ENCODE measurements at places on chromosomes 1 and 21.

GRCh38 chr21:42578034-42578433 lies 64.4 kb downstream of the SLC37A1 start:
- DNase-seq = no peak

DNA sequence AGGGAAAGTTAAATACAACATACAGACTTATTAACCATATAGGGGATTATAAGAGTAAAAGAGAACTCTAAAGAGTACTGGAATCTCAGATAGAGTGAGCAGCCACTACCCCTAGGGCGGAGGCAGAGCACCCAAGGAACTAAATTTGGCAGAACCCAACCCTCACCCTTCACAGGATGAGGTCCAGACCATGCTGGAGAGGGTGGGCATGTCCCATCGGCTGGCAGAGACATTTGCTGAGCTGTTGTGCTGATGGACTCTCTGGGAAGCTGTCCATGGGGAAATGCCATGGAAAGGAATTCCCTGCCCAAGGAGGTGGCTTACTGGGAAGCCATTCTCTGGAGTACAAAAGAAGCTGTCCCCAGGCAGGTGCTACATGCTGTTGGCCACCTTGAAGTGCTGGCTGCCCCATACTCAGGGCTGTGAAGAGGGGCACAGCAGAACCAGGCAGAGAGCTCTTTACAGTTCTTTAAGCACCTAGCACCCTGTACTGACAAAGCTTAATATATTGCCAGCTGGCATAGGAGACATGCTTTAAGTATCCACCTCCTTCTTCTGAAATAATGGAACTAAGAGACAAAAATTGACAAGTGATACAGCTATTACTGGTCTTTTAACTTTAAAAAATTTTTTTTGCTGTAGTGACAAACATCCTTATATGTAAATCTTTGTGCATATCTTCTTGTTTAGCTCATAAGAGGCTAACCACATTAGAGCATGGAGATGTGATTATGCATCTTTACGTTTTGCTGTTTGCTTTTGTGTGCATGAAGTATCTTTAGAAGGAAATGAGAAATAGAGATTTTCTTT lies 29.6 kb downstream of the TSNAX start:
- no peak for DNase-seq

DNA sequence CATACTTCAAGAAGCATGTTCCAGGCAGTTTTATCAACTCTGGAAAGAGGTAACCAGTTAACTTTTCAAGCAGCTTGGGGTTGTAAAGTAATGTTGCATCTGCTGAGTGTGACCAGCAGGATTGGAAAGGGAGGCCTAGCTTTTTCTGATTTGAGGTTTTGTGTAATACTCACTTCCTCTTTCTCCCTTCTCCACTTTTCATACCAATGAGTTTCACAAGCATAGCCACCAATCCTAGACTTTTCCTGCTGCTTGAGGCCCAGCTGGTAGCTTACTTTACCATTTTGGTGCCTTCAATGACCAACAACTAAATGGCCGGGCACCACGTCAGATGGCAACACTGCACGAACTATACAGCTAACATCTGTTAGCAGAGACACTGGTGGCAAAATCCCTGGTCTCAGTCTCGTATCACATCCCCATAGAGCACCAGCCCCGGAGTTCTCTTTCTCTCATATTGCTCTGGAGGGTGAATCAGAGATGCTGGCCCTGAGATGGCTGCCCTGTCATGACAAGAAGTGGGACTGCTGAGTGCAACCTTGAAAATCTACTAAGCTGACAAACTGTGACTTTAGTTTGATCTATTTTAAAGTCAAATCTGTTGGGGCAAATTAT lies 14.8 kb upstream of the GPR88 start:
- DNase-seq = no peak

GRCh38 chr21:44397431-44398031 lies 44.1 kb downstream of the TRPM2 start:
- DNase-seq = no peak

GRCh38 chr1:164614316-164614715 lies 55.3 kb downstream of the PBX1 start:
- DNase-seq = no peak

GRCh38 chr1:225868631-225869330 lies 13.4 kb downstream of the TMEM63A start:
- DNase-seq = no peak

DNA sequence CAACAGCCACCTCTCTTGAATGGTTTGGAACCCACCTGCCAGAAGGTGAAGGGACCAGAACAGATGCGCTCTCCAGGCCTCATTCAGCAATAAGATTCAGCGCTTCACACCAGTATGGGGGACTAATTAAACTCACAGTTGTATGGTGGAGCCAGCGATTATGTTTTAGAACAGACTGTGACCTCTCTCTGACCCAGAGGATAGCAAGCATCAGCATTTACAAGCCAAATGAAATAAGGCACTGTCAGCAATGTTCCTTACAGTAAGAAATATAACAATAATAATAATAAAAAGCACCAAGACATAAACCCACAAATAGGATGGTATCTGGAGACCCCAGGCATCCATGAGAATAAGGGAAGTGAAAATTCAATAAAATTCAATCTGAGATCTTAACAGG lies 6.9 kb upstream of the CDC42BPA start:
- DNase-seq = no peak

DNA sequence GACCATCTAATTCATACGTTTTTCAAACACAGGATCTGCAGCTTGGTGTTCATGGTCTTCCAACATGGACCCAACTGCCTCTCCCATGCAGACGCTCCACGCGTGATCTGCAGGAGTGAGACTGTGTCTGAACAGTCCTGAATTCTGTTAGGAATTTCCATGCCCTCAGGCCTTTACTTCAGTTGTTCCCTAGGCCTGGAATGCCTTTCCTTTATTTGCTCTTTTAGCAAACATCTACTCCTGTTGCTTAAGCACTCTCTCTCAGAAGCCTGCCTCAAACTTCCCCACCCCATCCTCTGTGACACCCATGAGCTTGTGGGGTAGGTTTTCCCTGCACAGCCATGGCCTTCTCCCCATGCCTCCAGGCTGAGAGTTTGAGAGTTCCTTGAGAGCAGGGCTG lies 73.7 kb downstream of the DMRTB1 start:
- DNase-seq = no peak

DNA sequence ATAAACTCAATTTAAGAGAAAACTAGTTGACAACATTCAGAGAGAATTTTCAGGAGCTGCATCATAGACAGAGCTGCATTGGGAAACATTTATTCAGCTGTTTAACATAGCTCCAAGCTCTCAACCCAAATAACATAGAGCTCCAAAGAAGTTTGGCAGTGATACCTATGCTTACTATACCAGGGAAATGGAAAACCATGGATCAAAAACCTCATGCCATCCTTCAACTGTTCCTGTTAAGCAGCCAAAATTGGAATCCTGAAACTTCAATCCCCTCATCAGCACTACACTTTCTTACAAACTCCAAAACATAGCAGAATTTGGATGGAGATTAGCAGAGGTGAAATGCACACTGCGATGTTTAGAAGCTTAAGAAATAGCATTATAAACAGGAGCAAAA lies 164.4 kb downstream of the USH2A start:
- no peak for DNase-seq

- no peak for DNase-seq
Measured at GRCh38 chr1:151342021-151342420, 5.0 kb downstream of the RFX5 start.

- no peak for DNase-seq
Measured at GRCh38 chr1:98278055-98278454, 357.2 kb upstream of the DPYD start.

GRCh38 chr1:2966449-2967328 lies 54.6 kb upstream of the ACTRT2 start:
- no peak for DNase-seq

DNA sequence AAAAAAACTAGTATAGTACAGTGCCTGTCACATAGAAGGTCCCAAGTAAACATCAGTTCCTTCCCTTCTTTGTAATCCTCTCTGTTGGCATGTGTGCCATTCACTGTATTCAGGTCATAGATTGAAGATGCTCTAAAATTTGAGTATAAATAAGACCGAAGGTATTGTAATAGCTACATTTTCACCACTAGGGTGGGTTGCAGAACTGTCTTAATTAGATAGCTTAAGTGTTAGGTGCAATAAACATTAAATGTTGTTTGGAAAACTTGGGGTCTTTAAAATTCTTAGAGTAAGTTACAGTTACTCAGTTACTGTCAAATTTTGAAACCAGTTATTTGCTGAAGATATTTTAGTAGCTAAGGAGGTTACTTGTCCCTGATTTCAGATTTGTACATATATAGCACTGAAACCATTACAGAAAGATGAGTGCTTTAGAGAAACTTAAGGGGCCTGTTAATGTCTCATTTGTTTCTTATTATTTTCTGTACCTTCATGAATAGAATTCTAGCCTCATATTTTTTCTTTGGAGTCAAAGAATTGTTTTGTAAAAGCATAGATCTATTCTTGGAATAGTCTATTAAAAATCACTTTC lies 24.3 kb downstream of the PER3 start:
- peak; percentile 25 for DNase-seq

DNA sequence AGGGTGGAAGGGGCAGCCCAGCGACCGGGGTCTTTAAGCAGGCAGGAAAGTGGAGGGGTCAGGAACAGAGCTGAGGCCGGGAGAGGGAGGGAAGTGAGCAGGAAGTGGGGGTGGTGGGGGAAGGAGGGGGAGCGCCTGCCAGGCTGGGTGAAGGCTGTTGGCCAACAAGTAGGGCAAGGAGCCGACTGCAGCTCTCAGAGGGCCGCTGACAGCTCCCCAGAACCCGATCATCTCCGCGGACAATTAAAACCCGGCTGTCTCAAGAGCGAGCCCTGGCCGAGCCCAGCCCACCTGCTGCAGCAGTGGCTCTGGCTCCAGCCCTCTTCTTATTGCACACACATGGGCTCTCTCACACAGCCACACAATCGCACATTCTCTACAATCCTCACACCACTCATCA lies 51.6 kb downstream of the GRIK3 start:
- no peak for DNase-seq

- DNase-seq = no peak
Measured at GRCh38 chr1:30110846-30111245, 612.5 kb downstream of the MATN1 start.

- DNase-seq = no peak
Measured at GRCh38 chr1:224541901-224542630, 74.1 kb upstream of the CNIH3 start.

GRCh38 chr1:6034750-6035096 lies 11.0 kb upstream of the KCNAB2 start:
- no peak for DNase-seq

GRCh38 chr1:240385985-240386978 lies 225.7 kb downstream of the GREM2 start:
- no peak for DNase-seq

DNA sequence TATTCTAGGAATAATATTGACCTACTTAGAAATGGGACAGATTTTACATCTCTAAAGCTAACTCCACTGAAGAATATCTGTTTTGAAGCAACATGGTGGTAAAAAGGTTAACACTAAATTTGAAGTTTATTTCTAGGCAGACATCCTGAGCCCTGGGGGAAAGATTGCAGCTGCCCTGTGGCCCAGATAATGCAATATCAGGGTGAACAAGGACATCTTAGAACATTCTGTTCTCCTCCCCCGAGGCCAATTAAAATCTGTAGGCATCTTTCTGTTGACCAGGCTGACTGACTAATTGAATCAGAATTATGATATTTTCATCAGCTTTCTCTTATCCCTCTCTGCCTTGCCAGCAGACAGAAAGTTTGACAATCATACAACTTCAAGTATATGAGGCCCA lies 149.8 kb upstream of the DUSP10 start:
- DNase-seq = no peak

DNA sequence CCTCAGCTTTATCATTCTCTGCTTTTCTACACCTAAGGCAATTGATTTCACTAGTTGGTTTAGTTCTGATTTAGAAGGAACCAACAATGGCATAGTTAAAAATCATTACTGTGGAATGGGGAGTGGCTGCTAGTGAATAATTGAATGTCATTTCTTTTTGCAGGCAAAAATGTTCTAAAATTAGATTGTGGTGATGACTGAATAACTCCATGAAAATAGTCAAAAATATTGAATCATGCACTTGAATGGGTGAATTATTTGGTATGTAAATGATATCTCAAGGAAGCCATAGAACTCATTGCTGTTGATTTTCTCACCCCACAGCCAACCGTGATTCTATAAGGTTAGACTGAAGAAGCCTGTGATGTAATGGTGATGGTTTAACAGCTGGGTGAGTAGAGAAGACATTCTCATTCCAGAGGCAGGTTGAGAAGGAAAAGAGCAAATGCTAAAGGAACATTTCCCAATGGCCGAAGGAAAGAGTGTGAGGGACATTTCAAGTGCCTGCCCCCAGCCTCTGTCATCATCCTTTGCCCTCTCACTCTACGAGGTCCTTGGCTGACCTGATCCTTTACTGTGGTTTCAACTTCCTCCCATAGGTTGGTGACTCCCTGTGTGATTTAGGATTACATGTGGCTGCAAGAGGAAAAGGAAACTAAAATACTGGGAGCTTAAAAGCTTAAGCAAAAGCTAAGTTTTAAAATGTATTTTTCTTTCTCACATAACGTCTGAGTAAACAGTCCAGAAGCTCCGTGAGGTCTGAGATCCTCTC lies 12.5 kb downstream of the OVAAL start:
- no peak for DNase-seq

DNA sequence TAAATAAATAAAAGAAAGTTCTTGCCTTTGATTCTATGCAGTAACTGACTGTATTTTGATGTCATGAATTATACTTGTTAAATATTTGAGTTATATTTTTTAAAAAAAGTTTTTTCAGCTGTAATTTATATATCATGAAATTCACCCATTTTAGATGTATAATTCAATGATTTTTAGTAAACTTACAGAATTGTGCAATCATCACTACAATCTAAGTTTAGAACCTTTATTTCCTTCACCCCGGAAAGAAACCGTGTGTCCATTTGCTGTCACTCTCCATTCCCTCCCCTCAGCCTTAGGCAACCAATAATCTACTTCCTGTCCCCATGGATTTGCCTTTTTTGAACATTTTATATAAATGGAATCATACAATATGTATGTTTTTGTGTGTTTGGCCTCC lies 32.5 kb upstream of the DISC1 start:
- DNase-seq = no peak

GRCh38 chr1:201697174-201697573 lies 131.8 kb upstream of the IPO9 start:
- DNase-seq = no peak

GRCh38 chr1:53654216-53655210 lies 84.5 kb downstream of the GLIS1 start:
- DNase-seq = no peak

- DNase-seq = no peak
Measured at GRCh38 chr1:209742409-209743144, 13.3 kb upstream of the TRAF3IP3 start.

DNA sequence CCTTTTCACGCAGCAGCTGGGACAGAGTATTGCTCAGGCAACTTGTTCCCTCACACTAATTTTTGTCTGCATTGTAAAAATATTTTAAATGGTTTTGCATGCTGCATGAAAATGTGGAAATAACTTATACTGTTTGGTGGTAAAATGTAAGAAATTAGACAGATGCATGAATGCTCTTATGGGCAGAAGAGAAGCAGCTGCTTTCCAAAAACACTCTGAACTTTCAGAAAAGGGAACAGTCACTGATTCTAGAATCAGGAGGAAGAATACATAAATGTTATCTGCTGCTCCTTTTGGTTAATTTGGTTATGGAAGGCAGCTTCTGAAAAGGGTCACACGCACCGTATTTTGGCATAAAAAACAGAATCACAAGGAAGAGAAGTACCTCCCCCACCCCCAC lies 87.0 kb upstream of the RUNX1 start:
- no peak for DNase-seq

- DNase-seq = peak; percentile 6
Measured at GRCh38 chr1:203368624-203369451, 17.9 kb upstream of the FMOD start.

Data from CD4-positive, alpha-beta T cell treated with Interleukin-10 for 1 hour (primary cell).